Activated CD4-positive, alpha-beta T cell treated with anti-CD3 and anti-CD28 coated beads, Interleukin-2, Interleukin-4, amounts not matched to agents 100 ng/mL and 50 ng/mL, durations not matched to agents 16 hours and 8 hours (primary cell): ENCODE measurements at places on chromosomes 2 and 18.

DNA sequence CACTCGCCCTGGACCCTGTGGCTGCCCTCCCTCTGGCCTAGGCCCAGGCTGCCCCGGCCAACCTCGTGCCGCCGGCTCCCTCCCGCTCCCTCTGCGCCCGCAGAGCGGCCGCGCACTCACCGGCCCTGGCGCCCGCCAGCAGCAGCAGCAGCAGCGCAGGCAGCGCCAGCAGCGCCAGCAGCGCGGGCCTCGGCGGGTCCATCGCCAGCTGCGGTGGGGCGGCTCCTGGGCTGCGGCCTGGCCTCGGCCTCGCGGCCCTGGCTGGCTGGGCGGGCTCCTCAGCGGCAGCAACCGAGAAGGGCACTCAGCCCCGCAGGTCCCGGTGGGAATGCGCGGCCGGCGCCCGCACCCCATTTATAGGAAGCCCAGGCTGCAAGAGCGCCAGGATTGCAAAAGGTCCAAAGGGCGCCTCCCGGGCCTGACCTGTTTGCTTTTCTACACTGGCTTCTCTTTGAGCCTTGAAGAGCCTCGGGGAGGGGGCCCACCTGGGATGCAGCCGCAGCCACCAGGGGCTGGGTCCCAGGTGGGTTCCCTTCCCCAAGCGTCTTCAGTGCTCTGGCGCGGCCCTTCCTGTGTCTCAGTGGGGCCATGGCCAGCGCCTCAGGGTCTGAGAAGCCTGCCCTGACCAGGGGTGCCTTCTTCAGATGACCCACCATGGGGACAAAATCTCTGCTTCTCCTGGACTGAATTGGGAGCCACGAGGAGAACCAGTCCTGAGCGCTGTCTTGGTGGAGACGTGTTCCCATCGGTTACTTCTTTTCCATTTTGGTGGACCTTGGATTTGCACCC lies at the start of gene APOB:
TSS of gene APOB (minus strand) at position 330 of the 789 bp plus-strand sequence. CDS start at position 202, 128 bp downstream.
- DNase-seq = no peak

DNA sequence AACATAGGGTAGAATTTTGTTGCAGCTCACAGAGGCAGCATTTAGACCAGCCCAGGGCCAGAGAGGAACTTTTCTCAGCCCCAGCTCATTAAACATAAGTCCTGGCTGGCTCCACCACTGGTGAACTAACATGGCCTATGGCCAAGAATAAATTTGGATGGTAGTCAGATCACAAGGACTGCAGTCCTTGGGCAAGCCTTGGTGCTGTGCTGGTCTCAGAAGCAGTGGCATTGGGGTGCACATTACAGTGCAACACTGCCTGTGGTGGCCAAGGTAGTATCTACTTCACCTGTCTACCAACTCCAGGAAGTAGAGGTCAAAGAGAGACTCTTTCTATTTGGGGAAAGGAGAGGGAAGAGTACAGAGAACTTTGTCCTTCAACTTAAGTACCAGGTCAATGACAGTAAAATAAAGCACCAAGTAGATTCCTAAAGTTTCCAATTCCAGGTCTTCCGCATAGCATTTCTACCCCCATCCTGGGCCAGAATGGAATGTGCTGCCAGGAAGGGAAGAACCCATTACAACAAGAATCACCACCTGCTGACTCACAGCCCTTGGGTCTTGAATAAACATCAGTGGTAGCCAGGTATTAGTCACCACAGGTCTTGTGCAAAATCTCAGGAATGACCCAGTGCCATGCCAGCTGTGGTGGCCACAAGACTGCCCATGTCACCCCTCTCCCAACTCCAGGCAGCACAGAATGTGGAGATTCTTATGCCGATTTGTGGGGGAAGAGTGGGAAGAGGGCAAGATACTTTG lies 155.4 kb upstream of the FSIP2 start:
- DNase-seq = no peak

DNA sequence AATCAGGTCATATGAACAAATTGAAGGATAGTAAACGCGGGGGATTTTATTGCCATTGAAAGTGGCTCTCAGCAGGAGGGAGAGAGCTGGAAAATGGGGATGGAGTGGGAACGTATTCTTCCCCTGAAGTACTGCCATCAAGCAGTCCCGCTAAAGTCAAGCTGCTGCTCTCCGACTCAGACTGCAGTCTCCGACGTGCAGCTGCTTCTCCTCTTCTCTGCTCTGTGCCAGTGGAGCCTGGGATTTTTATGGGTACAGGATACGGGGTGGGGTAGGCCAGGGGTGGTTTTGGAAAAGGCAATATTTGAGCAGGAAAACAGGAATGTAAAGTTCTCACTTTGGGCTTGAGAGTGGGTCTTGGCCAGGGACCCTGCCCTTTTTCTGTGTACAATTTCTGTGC lies 33.0 kb downstream of the KCTD18 start:
- DNase-seq = no peak

GRCh38 chr2:195620501-195620900 lies 36.5 kb upstream of the SLC39A10 start:
- no peak for DNase-seq
